ENCODE measurements at places on chromosomes 4 and X.

GRCh38 chr4:6092131-6092530 lies 73.9 kb upstream of the C4orf50 start:
- no peak for DNase-seq

- DNase-seq, result no peak
These were observed 5.0 kb downstream of the FGA start for GRCh38 chr4:154585369-154586018.

GRCh38 chr4:121255986-121256750 lies 92.0 kb upstream of the TNIP3 start:
- no peak for DNase-seq

DNA sequence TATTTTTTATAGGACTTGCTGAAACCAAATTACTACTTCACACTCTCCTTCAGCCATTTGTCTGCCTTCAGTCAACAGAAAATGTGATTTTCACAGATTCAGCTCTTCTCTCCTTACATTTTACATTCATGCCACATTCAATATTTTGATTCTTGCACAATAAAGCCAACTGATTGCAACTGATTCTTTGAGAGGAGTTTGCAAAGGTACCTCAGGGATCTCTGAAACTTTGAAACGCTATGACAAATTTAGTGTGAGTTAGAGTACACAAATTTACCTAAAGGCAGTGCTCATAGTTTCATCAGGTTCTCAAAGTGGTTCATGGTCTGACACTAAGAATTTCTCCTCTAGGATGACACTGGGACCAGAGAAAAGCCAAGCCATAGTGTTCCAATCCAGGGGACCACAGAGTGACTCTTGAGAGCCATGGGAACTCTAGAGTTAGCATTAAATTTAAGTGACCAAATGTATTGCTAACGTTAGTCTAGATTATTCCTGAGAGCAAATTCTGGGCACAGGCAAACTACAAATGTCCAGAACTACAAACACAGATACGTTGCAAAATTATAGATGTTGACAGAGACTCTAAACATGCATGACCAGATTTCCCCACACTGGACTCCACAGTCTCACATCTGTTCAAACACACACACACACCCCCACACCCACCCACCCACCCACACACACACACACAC lies 9.0 kb downstream of the CSN3 start:
- no peak for DNase-seq

GRCh38 chrX:101337776-101338271 lies 10.7 kb downstream of the TIMM8A start:
- DNase-seq, result no peak

- DNase-seq, result no peak
These were observed 88.8 kb upstream of the KDR start for GRCh38 chr4:55214172-55214571.

DNA sequence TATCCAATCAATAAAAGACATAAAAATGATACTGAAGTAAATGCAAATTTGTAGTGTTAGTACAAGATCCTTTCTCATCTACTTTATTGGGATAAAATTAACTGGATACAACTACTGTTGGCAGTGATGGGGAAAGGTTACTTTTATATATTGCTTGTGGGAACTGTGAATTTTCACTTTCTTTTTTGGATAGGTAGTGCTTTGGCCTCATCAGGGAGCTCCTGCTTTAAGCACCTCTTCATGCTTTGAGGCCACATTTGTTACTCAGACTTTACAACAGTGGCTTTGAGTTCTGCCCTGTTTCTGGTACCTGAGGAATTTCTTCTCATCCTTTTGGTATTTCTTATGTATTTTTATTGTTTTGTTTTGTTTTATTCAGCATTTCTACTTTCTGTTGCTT lies 316.8 kb upstream of the ZCCHC13 start:
- no peak for DNase-seq

DNA sequence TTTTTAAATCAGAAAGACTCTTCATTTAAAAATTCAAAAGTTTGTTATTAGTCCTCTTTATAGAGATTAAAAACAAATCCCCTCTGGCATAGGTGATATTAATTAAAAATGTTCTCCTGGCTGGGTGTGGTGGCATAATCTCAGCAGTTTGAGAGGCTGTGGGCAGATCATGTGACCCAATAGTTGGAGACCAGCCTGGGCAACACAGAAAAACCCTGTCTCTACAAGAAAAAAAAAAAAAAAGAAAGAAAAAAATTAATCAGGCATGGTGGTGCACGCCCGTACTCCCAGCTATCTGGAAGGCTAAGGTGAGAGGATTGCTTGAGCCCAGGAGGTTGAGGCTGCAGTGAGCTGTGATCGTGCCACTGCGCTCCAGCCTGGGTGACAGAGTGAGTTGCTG lies 38.9 kb downstream of the RASGEF1B start:
- no peak for DNase-seq

DNA sequence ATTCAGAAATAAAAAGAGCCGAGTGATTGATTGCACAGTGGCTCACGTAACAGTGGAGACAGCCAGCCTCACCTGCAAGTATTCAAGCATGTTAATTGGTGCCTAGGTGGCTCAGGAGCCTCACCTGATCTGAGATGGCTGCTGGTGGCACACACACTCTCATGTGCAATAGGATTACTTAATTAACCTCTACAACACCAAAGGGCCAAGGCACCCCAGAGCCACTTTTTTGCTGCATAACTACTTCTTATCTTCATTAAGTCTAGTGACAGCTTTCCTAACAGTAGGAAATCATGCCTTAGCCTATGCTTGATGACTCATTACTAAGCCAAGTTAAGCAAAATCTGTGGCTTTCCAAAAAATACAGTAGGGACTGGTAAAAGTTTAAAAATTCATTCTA lies 117.3 kb upstream of the NOCT start:
- no peak for DNase-seq

- no peak for DNase-seq
These were observed 94.5 kb downstream of the NAF1 start for GRCh38 chr4:163072222-163072621.

- DNase-seq, result no peak
These were observed 8.7 kb downstream of the RNF212 start for GRCh38 chr4:1104647-1105046.

GRCh38 chrX:20571611-20572010 lies 304.9 kb upstream of the RPS6KA3 start:
- no peak for DNase-seq

DNA sequence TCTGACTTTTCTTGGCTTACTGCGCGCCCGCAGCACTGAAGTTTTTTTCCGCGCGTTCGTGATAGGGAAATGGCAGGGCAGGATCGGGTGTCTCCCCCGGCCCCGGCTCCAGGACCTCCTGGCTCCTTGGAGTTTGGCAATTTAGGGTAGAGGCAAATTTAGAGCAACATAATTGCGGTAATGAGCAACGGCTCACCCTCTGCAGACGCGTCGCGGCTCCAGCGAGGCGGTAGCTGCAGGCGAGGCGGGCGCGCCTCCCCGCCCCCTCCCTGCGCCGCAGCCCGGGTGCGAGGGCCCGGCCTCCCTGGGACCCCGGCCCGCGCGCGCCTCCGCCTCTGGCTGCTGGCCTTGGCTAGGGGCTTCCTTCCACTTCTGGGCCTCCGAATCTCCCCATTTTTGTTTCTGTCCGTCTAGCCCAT lies 6.2 kb downstream of the MSX1 start:
- no peak for DNase-seq

DNA sequence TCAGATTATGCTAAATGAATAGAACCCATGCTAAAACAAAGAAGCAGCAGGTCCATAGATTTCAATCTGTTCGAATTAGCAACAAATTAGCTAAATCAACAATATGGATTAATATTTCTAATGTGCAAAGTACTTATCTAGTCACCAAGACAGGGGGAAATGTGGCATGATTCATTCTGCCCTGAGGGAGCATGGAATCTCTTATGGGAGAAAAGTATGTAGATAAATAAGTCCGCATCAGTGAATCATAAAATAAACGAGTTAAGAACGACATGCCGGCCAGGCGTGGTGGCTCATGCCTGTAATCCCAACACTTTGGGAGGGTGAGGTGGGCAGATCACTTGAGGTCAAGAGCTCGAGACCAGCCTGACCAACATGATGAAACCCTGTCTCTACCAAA lies 102.1 kb downstream of the ANOS1 start:
- DNase-seq, result no peak

DNA sequence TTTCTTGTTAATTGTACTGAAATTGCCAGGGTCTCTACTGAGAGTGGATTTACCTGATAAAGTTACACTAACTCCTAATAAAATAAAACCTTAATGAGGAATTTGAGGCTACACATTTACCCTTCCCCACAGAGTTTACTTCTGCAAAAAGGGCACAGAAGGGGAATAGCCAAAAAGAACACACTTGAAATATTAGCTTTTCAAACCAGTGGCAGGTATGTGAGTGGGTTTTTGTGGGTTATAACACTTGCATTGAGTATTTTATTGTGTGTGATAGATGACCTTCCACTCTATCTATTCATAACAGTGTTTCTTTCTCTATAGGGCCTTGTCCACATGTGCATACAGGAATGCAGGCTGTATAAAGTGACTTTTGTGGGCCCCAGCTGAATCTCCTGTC lies 5.0 kb upstream of the GPR174 start:
- DNase-seq, result no peak

DNA sequence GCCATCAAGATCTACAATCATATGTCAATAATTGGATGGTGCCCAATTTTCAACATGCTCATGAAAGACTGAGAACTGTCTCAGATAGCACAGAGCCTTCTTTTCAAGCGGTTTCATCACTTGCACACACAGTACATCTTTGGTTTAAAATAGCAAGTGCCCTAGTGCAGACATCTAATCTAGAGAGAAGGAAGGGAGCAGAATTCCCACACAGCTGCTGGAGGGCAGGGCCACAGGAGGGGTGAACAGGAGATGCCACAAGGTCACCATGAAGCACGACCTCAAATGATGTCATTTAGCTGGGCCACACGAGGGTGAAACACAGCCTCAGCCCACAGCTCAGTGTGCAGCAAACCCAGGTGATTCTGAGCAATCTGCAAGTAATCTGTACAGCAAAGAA lies 24.3 kb downstream of the LEF1 start:
- DNase-seq, result no peak

DNA sequence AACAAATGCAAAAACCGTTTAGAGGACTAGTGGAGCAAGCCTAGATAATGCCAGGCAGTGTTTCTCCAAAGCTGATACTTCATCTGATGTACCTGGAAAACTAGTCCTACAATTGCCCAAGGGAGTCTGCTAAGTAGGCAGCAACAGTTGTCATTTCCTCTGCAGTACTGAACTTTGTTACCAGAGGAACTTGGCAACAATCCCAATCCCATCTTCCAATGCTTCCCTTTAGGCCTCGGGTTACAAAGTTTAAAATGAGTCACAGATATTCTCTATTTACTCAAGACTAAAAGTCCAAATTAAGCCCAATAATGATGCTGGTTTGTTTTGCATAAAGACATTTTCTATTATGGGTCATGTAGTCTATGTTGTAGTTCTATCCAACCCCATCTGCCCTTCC lies 120.0 kb upstream of the GLRA2 start:
- no peak for DNase-seq

DNA sequence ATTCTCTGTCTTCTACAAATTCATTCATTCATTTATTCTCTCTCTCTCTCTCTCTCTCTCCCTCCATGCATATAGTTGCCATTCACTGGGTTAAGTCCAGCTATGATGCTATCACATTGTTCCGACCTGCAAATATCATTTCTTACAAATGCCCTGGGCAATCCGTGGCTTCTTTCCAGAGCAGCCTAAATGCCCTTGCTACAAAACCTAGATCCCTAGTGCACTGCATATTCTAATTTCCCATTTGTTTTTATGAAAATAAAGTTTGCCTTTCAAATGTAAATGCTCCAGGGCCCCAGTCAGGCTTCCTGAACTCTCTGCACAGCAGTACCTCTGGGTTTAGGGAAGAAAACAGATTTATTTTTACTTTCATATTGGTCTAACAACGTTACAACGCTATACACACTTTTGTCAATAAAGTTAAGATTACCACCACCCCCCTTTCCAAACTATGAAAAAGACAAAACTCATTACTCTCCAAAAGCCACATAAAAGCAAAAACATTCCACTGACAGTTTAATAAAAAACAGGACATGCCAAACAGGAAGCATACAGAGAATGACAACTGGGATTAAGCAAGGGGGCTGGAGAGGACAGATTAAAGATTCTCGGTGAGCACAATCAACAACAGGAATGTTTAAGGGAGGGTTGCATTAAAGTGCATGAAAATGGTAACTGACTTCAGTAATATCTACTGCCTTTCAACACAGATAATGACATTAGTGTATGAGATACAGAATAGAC lies 104.3 kb downstream of the USP46 start:
- no peak for DNase-seq

DNA sequence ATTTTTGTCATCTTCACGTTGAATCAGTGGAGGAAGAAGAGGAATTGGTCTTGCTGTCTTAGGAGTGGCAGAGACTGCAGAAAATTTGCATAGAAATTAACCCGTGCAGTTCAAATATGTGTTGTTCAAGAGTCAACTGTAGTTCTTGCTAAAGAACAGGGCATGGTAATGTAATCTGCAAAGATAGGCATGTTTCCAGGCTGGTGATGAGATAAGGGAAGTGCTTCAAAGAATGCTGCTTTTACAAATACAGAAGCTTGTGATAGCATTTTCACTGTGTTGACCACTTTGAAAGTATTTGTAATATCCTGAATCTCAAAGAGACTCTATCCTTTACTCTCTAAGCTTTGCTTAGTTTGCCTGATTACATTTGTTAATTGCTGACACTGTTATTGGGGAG lies 60.1 kb downstream of the PRRG1 start:
- DNase-seq, result no peak

DNA sequence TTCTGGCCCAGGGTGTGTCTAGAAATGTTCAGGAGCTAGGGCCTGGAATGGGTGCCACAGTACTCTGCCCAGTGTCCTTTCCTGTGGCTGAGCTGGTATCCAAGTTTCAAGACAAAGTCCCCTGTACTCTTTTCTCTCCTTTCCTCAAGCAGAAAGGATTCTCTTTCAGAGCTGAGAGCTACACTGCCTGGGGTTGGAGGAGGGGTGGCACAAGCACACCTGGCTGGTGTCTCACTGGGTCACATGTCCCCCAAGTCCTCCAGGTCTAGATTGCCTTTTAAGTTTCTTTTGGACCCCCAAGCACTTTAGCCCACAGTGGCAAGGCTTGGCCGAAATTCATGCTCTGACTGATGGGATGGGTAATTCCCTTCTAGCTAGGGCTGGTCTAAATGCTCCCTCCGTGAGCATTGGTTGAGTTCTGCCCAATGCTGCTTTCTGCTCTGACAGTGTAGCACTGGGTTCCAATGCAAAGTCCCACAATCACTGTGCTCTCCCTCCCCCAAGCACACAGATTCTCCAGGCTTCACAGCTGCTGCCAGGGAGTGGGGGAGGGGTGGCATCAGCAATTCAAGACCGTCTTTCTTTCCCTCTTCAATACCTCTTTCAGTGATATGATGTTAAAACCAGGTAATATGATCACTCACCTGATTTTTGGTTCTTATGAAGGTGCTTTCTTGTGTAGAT lies 47.8 kb downstream of the BEX3 start:
- no peak for DNase-seq

DNA sequence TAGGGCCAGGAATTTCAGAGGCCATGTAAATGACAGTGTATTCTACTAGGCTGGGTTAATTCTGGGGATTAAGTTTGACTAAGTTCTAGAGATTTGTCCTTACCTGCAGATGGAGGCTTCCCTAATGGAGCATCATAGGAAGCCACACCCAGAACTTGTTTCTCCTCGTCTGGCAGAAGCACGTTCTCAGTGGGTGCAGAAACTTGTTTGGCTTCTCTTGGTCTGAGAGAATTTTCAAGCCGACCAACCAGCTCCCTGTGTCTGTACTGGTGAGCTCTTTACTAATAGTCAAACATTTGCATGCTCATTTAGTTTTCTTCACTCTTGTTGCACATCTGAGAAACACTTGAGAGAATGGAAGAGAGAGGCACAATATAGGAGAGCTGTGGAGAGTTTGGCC lies 907 bp upstream of the ATP10D start:
- DNase-seq, result no peak

GRCh38 chr4:169147191-169147590 lies 123.6 kb downstream of the SH3RF1 start:
- DNase-seq, result no peak

GRCh38 chr4:70473679-70474078 lies 1.7 kb downstream of the MUC7 start:
- no peak for DNase-seq

Data from aorta (tissue), 5 donors.